Stomach (tissue), 19 donors: ENCODE measurements at places on chromosomes 11 and 22. TPM values are rescaled to one million over a fixed set of nuclear protein-coding genes. Genes with fewer than 3 reads are reported as not detected.
A peak's percentile ranks its signal among the peaks of the same experiment; 100 is the strongest.

DNA sequence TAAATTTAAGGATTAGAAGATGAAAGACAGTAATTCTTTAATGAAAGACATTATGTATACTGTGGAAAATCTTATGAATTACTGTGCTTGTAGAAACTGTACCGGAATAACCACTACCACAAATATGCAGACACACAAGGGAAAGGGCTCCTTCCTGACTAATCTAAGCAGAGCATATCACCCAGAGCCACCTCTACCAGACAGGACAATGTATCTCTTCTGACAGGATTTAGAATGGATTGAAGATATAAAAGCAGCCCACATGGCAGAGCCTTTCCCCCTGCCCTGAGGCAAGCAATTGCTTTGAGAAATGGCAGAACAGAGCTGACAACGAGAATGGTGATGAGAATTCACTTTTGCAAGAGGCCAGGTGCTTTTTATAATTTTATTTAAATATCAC, 144.1 kb downstream of the NOX4 start:
- no peak for DNase-seq

- DNase-seq: no peak
These were observed 80.7 kb upstream of the LMO1 start for GRCh38 chr11:8344346-8344745.

DNA sequence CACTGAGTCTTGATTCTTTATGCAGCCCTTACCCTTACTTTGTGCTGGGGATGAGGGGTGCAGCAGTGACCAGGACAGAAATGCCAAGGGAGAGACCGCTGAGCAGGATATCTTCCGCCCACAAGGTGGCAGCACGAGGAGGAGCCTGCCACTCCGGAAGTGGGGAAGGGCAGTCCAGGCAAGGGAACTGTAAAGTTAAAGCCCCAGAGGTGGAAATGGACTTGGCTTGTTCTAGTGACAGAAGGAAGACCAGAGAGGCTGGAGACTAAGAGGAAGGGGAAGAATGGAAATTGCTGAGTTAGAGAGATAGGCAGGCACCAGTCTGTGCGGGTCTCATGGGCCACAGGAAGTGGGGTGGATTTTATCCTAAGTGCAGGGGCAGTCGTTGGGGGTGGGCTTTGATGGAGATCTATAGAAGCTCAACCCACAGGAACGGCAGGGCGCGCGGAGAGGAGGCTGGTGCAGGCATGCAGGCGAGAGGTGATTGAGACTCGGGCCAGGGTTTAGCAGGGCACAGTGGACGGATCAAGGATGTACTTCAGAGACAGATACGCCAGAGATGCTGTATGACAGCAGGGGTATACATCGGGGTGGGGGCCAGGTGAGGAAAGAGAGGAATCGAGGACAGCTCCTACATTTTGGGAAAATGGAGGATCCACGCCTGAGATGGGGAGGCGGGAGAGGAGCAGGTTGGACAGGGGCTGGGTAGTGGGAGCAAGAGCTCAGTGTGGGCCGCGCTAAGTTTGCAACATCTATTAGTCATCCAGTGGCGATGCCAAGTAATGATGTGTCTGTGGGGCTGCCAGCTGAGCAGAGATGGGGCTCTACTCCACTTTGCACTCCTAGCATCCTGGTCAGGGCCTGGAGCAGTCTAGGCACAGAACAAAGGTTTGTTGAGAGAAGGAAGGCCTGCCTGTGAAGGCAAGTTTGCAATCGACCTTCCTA, 3.3 kb upstream of the GRK2 start:
- DNase-seq: peak; percentile 86

GRCh38 chr22:38310518-38311322, 6.5 kb downstream of the CSNK1E start:
- DNase-seq: no peak

DNA sequence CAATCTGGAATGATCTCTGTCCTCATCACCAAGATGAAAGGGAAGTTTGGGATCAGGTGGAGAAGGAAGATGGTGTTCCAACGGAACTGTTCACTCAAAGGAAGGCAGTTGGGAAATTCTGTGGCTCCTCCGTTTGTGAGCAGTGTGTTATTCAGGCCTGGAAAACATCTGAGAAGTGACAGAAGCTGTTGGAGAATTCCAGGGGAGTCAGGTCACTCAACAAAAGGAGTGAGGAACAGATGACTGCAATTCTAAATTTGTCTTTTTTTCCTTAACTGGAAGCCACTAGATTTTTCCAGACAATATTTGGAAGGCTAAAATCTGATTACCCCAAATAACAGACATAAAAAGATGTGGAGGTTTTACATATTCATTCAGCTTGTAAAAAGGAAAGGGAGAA, 107.8 kb downstream of the CD44 start:
- DNase-seq: peak; percentile 67

DNA sequence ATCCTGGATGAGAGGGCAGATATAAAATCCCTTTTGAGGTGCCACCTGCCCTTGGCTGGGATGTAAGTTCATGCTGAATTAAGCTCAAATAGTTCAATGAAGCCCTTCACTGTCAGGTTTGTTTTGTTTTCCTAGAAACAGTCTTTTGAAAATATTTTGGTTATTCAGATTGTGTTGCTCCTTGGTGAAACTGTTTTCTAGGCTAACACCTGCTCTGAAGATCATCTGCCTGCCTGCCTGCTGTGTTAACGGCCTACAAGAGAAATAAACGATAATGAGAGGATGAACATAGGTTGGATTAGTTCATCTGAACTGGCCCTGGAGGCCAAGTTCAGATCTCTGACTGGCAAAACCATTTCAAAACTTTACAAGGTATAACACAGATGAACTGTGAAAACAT, 67.4 kb downstream of the ZBTB44 start:
- no peak for DNase-seq

DNA sequence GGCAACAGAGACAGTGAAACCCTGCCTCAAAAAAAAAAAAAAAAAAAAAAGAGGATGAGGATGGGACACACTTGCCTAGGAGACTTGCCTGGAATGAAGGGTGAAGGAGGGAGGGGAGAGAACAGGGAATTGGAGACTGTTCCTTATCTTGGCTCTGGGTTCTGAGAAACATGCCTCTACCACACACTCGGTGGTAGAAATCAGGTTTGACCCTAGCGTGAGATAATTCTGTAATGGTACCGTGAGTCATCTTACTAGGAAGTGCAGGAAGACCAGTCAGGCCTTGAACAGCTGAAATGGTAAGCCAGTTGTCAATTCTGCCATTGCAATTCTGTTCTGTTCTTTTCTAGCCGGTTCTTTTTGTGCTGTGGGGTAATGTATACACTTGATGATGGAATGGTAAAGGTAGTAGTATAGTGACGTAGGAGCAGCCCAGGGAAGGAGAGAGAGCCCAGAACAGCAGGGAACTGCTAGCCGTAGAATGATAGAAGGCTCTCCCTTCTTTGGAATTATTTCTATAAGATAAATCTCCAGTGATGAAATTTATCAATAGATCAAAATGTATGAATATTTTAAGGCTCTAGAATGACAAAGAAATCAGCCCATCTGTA, 3.9 kb upstream of the AMBRA1 start:
- no peak for DNase-seq

DNA sequence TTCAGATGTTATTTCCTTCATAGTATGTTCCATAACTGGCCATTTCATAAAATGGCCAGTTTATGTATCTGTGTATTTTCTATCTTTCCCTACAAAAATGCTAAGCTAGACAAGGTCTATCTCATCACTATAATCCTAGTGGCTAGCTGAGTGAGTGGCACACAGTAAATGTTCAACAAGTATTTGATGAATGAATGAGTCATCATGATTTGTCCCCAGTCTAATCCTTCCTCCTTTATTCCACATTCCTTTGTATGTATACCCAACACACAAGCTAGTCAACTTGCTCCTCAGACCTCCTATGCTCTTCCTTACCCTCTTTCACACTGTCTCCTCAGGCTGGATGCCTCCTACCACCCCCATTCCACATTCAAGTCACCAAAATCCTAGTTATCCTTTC, 12.5 kb downstream of the APLNR start:
- no peak for DNase-seq

- no peak for DNase-seq
These were observed 24.5 kb downstream of the TMEM184B start for GRCh38 chr22:38248280-38248679.

DNA sequence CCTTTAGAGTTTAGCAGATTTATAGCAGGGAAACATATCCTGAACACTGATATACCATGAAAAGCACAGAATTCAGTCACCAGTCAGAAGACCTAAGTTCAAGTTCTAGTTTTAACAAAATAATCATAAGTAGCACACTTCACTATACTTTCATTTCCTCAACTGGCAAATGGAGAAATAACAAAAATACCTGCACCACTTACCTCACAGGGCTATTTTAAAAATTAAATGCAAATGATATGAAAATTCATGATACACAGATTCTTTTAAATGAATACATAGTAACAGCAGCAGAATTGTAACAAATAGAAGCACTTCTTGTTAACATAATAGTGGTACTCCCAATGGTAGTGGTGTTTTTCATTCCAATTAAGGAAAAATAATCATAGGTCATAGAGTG, 139.0 kb downstream of the FCHSD2 start:
- DNase-seq: no peak

DNA sequence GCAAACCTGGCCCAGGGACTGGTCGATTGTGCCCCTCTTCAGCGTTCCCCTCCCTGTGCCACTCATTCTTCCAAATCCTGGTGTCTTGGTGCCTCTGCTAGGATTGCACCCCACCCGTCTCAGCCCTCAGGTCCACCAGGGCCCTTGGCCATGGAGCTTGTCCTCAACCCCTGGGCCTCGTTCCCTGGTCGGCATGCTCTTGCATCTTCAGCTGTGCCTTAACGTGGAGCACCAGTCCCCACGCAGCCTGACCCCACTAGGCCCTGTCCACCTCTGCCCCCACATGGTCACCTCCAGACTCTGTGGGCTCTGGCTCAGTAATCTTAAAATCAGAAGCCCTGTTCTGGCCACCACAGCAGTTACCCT, 61.1 kb downstream of the OSBP2 start:
- no peak for DNase-seq

The MRGPRX3 gene
- total RNA-seq: not detected

The GRAMD1B gene
- 19.2 TPM for total RNA-seq

The CD151 gene
- 146 TPM for total RNA-seq

The NUDT8 gene
- 4.6 TPM for total RNA-seq

The CD81 gene
- 219 TPM for total RNA-seq

The PHF21B gene
- 0.37 TPM for total RNA-seq

The C11orf91 gene
- total RNA-seq: not detected
